ENCODE measurements at places on chromosomes 7 and 10. TPM values are rescaled to one million over a fixed set of nuclear protein-coding genes. Genes with fewer than 3 reads are reported as not detected.

Gene GLUD1
- total RNA-seq = 69.2 TPM

Gene KCNMA1
- 78.4 TPM for total RNA-seq

Gene ANKRD61
- 0.39 TPM for total RNA-seq

Gene NPFFR1
- 0.03 TPM for total RNA-seq

Gene MEOX2
- total RNA-seq = 16.2 TPM

Gene INA
- not detected for total RNA-seq

Gene DPYSL4
- total RNA-seq = 0.31 TPM

Gene ATRNL1
- total RNA-seq = 5.8 TPM

Gene PNLIPRP3
- total RNA-seq = not detected

Gene SUGCT
- total RNA-seq = 2.5 TPM

Gene RNF32
- total RNA-seq = not detected

Gene TMEM273
- 9.1 TPM for total RNA-seq

Gene GPR146
- 25.2 TPM for total RNA-seq

Gene MYO1G
- 1.4 TPM for total RNA-seq

Gene LRGUK
- not detected for total RNA-seq

Gene PHF14
- total RNA-seq = 24.7 TPM

Gene STEAP4
- total RNA-seq = 24.5 TPM

Gene COL28A1
- total RNA-seq = 1.6 TPM

Gene CAV2
- 15.0 TPM for total RNA-seq

Gene PLCE1
- total RNA-seq = 3.8 TPM

Gene PRF1
- 2.1 TPM for total RNA-seq

Gene GRID2IP
- 0.13 TPM for total RNA-seq

Gene SPDYE2B
- not detected for total RNA-seq

Gene PGAM2
- total RNA-seq = 129 TPM

Gene CLEC5A
- not detected for total RNA-seq

Gene GIMAP4
- total RNA-seq = 16.9 TPM

Gene NPC1L1
- not detected for total RNA-seq

Gene PDLIM1
- total RNA-seq = 300 TPM

Gene SMKR1
- total RNA-seq = not detected

Gene ACSM6
- total RNA-seq = not detected

Gene POLD2
- 79.2 TPM for total RNA-seq

Gene MBL2
- 0.11 TPM for total RNA-seq

Gene LRRC18
- total RNA-seq = not detected

Gene ABCC2
- 0.89 TPM for total RNA-seq

Gene PRKRIP1
- total RNA-seq = 14.2 TPM

Gene TRIM50
- 0.41 TPM for total RNA-seq

Gene NME8
- total RNA-seq = not detected

All from gastrocnemius medialis (tissue), 4 donors.